Psoas muscle (tissue), 8 donors: ENCODE measurements at places on chromosomes 3 and 15. TPM values are rescaled to one million over a fixed set of nuclear protein-coding genes. Genes with fewer than 3 reads are reported as not detected.

Gene GRK7
- not detected for total RNA-seq

DNA sequence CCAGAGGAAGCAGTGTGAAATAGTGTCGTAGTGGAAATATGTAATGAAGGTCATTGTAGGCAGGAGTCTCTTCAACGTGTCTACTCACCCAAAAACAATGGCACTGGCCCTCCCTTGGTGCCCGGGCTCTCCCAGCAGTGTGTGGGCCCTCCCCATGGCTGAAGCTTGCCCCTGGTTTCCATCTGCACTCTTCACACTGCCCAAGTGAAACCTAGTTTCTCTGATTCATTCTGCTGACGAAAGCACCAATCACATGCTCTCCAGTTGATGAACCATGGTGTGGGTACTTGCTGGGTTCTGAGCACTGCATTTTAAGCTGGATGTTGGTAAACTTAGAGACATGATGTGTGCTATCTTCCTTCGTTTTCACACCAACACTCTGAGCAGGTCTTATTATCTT is 61.0 kb upstream of the AGBL1 start:
- DNase-seq, result no peak

DNA sequence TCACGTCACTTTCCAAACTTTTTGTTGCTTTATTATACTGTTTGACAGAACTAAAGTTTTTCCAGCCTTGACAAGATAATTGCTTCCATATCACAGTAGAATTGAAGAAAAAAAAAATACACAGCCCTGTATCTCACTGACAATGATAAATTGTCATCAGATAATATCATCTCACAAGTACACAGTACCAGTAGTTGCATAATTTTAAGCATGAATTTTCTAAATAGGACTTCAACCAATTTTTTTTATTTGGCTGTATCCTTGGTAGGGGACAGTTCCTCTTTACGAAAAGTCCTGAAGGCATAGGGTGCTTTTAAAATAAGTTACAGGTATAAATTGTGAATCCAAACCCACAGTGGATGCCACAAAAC is 230.7 kb downstream of the ATP8B4 start:
- DNase-seq, result no peak

Gene WNT5A
- total RNA-seq, result 0.59 TPM

Gene RLBP1
- total RNA-seq, result not detected

Gene WDR93
- total RNA-seq, result not detected
